ENCODE measurements at places on chromosomes 2 and 18. TPM values are rescaled to one million over a fixed set of nuclear protein-coding genes. Genes with fewer than 3 reads are reported as not detected.

GRCh38 chr18:8299054-8299980, 309.9 kb upstream of the RAB12 start:
- H3K4me3 ChIP-seq, result no peak overlapping the region
- no peaks in the 10 kb centered on the region for H3K4me1 ChIP-seq
- DNase-seq, result no peak
- H3K36me3 ChIP-seq, result no peaks in the 10 kb centered on the region

DNA sequence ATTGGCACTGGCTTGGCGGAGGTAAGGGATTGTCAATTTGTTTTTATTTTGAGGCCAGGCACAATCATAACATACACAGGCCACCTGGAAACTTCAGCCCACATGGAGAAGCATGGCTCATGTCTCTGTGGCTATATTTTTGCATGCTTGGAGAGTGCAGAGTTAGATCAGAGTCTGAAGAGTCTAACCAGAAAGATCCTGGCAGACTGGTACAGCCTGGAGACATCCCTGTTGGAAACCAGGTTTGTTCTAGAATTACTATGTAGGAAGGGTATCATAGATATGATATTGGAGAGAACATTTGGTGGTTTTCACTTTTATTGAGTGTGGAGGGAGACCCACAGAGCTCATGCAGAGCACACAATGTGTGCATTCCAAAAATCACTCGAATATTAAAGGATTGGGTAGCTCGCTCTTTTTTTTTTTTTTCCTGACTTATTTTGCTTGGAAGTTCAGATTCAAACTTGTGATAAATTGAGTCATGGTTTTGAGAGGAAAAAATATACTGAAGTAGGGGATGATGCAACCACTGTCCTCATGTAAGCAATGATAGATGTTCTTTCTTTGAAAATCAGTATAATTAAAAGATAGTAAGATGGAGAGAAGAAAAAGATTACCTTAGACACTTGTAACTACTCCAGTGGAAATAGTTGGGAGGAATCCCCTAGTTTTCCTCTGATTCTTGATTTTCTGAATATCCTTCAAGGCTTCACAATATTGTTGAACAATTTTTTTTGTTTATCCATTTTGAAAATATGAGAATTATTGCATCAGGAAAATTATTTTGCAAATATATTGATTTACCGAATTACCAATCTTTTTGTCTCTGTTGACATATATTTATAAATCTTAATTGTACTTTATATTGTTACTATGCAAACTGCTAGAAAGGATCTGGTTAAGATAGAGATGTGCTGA, 185.7 kb upstream of the ZEB2 start:
- H3K27ac ChIP-seq, result no peak overlapping the region
- peaks cover 6% of the 10 kb centered on the region for H3K27me3 ChIP-seq
- H3K4me1 ChIP-seq, result peaks cover 6% of the 10 kb centered on the region
- no peak overlapping the region for H3K4me3 ChIP-seq
- no peaks in the 10 kb centered on the region for H3K36me3 ChIP-seq

Gene ASNSD1
- 59.1 TPM for total RNA-seq

Gene STRADB
- total RNA-seq, result 26.7 TPM

Data from activated T-cell treated with anti-CD3 and anti-CD28 coated beads, Interleukin-2, amount 50 U/mL, for 72 hours (primary cell).